ENCODE measurements at places on chromosomes 6 and 20.

DNA sequence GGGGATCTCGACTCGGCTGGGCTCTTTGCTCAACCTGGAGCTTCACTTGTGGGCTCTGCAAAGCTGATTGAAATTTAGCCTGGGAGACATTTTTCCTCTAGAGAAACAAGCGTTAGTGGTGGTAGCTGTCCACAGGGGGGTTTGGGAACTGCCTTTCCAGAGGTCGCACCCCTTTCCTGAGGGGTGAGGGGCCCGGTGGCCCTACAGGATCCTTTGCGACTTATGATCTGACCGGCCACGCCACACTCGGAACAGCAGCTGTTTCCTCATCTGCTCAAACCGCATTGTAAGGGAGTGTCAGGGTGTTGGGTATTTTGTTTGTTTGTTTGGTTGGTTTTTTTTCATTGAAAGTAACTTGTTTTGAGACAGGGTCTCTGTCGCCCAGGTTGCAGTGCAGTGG is 21.0 kb downstream of the PNLDC1 start:
- no peak for DNase-seq

GRCh38 chr6:117451671-117452070 is 25.9 kb upstream of the ROS1 start:
- DNase-seq, result no peak

- no peak for DNase-seq
Observed at GRCh38 chr20:41798930-41799502, 180.8 kb upstream of the CHD6 start.

DNA sequence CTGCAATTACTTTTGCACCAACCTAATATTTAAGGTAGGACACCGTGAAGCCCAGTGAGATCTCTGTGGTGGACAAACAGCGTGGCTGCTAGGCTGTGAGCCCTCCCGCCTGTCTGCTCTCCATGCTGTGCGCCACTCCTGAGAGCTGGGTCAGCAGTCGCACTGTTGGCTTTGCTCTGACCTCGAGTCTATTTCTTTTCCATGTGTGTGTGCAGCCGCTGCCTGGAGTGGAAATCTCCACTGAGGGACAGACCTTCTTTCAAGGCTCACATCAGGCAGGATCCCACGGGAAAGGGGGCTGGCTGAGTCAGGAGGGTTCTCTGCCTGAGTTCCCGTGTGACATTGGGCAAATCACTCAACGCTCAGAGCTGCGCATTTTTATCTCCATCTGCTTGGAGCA is 27.1 kb downstream of the RIPOR3 start:
- no peak for DNase-seq

DNA sequence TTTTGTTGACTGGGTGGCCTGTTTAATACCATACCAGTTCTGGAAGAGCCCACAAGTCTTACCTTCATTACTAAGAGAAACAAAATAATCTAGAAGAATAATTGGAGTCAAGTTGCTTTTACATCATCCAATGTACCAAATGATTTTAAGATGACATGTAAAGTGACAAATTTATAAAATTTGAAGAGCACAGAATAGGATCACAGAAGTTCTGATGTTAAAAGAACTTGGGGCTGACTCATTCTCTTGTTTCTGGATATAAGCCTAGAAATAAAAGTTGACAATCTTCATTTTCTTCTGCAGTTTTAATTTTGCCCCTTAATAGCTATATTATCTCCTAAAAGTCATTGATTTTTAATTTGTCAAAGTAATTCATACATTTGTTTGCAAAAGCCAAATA is 317.5 kb upstream of the MARCKS start:
- no peak for DNase-seq

DNA sequence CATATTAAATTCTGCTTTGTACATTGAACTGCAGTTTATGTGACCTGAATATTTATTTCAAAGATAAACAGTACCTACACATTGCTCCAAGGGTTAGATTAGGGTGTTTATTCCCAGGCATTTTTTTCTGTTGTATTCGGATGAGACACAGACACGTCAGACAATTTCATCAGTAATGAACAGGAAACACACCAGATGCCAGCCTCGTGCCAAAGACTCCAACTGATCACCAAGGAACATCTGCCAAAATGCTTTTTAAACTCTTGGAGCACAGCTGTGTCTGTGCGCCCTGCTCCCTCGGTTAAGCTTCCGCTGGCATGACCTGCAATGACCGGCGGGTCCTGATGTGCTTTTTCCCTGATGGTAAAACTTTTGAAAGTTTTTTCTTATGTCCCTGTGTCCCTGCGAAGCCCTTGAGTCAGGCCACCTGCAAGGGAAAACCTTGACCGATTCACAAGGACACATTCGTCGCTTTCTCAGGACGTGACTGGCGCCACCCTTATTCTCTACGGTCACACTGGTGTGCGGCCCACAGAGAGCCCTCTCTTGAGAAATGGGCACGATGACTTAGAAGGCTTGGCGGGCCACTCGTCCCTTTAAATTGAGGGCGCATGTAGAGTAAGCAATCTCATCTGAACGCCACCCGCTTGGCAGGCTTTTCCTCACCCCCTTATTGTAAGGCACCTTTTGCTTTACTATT is 173.9 kb downstream of the QKI start:
- no peak for DNase-seq

- no peak for DNase-seq
Observed at GRCh38 chr20:31670371-31671228, 32.9 kb downstream of the COX4I2 start.
